Heart right ventricle (tissue), 16 donors: ENCODE measurements at places on chromosomes 3 and 15. TPM values are rescaled to one million over a fixed set of nuclear protein-coding genes. Genes with fewer than 3 reads are reported as not detected.
A peak's percentile ranks its signal among the peaks of the same experiment; 100 is the strongest.

GRCh38 chr3:179713643-179714090 lies 60.8 kb downstream of the USP13 start:
- DNase-seq, result no peak

DNA sequence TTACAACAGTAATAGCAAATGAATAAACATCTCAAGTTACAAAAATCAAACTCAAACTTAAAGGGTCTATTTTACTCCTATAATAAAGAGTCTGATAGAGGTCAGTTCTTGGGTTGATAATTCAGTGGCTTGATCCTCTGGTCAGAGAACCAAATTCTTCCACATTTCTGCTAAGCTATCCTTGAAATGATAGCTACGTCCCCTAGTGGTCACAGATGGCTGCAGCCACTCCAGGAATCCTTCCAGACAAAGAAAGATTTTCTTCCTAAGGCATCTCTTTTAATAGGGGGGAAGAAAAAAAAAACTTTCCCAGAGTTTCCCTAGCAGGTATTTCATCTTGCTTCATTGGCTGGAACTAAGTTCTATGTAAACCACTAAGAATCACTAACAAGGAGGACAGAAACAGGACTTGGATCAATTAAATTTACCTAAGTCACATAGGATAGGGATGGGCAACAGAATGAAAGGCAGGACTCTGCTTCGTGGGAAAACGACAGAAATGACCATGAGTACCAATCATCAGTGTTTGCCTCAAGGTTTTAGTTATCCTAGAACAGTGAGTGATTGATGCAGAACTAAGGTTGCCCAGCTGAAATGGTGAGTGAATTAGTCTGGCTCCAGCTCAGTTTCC lies 160.7 kb downstream of the STAC start:
- no peak for DNase-seq

GRCh38 chr3:117104792-117105191 lies 395.2 kb downstream of the TUSC7 start:
- no peak for DNase-seq

GRCh38 chr15:26838742-26839460 lies 28.0 kb upstream of the GABRA5 start:
- DNase-seq, result no peak

The OXTR gene
- 0.30 TPM for total RNA-seq

DNA sequence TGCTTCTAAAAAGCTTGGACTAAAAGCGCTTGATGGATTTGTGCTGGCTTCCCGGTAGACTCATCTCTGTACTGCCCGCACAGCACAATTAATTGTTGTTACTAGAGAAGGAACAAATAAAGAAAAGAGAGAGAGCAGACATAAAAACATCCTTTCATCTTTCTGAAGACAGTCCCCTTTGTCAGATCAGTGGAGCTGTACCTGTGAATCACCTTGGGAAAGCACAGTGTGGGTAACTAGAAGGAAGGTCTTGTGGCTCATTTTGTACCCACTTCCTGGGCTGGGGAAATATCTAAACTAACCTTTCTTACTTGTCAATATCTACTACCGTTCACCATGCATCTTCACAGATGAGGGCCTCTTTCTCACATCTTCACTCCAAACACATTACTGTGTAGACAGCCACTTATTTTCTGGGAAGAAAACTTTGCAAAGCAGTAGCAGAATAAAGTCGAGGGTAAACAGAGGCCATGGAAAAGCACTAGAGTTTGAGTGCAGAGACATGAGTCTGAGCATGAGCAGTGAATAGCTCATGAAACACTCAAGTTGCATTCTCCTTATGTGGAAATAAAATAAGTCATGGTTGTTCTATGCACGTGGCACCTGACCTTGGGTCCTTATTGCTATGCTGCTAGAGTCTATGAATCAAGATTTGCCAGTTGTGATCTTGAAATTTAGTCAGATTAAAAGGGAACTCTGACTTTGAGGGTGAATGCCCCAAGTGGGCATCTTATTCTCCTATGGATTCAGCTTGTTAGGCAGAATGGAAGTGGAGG lies 169.3 kb downstream of the LPP start:
- DNase-seq, result no peak

DNA sequence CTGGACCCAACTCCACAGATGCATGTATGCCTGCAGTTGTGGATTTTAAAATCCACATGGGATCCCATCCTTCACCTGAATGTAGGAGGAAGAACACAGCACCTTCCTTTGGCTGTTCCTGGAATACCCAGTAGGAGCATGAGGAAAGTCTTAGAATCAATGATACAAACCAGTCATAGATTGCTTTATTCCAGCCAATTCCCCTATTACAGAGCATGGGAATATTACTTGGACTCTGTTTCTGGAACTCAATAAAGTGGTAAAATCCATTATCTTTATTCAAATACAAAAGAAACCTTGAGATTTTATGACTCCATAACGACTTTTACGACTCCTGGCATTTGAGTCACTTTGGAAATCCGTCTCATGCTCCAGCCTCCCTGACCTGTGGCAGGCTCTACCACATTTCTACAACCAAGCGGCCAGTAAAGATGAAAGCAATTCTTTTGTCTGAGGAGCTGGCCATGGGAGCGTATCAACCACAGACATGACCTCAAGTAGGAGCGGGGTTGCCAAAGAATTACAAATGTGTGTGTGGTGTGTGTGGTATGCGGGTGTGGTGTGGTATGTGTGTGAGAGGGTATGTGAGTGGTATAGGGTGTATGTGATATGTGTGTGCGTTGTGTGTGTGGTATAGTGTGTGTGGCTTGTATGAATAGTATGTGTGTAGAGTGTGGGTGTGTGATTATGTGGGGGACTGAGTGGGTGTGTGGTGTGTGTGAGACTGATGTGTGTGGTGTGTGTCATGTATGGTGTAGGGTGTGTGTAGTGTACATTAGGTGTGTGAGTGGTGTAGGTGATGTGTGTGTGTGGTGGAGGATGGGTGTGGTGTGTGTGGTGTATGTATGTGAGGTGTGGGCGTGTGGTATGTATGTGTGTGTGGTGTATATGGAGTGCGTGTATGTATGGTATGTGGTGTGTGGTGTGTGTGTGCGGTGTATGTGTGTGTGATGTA lies 40.0 kb downstream of the ARRDC4 start:
- DNase-seq, result no peak

DNA sequence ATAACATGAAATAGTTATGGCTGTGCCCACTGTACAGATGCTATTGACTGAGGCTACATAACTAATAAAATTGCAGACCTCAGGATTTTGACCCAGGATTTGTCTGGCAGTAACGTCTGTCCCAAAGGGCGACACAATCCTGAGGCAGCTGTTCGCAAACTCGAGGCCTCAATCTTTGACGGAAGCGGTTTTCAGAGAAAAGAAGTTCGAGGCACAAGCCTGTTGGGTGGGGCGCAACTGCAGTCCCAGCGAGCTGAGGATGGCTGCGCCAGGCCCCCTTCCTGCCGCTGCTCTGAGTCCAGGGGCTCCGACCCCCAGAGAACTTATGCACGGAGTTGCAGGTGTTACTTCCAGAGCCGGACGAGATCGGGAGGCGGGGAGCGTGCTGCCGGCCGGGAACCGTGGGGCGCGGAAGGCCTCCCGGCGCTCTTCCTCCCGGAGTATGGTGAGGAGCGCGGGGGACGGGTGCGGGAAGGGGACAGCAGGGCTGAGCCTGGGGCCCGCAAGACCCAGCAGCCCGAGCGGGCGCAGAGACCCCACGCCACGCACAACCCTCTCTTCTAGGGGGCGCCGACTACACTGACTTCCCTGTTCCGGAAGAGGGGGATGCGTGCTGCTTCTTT lies at the start of gene PARP15:
PARP15 (plus strand) TSS at position 242 of the 623 bp plus-strand sequence; CDS start at position 260, 18 bp downstream.
- DNase-seq, result peak; percentile 13

DNA sequence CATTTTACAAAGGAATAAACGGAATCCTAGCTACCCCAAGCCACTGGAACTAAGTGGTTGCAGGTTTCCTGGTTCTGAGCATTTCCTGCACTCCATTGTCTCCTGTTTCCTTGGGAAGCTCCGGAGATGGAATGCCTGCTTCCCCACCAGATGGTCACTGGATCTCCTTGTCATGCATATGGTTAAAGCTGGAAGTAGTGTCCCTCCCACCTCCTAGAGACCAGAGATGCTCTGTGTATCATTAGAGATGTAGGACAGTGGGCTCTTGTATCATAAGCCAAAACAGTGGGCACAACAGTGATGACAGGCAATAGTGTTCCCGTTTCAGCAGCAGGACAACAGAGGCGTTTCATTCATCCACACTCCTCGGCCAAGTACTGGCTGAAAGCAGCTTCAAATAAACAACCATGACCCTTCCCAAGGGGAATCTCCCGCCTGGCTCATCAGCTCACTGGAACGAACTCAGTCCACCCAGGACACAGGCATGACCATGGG lies 136.2 kb upstream of the EIF1B start:
- no peak for DNase-seq

The HRG gene
- not detected for total RNA-seq

The NTRK3 gene
- total RNA-seq, result 0.45 TPM

The GOLGA8S gene
- total RNA-seq, result 0.26 TPM

The SUSD5 gene
- total RNA-seq, result 1.1 TPM

- DNase-seq, result no peak
These were observed 6.0 kb downstream of the RAB27A start for GRCh38 chr15:55283379-55284147.

- no peak for DNase-seq
These were observed 32.8 kb downstream of the CDIN1 start for GRCh38 chr15:36612063-36612788.

GRCh38 chr3:80010021-80010571 lies 242.3 kb upstream of the ROBO1 start:
- no peak for DNase-seq

DNA sequence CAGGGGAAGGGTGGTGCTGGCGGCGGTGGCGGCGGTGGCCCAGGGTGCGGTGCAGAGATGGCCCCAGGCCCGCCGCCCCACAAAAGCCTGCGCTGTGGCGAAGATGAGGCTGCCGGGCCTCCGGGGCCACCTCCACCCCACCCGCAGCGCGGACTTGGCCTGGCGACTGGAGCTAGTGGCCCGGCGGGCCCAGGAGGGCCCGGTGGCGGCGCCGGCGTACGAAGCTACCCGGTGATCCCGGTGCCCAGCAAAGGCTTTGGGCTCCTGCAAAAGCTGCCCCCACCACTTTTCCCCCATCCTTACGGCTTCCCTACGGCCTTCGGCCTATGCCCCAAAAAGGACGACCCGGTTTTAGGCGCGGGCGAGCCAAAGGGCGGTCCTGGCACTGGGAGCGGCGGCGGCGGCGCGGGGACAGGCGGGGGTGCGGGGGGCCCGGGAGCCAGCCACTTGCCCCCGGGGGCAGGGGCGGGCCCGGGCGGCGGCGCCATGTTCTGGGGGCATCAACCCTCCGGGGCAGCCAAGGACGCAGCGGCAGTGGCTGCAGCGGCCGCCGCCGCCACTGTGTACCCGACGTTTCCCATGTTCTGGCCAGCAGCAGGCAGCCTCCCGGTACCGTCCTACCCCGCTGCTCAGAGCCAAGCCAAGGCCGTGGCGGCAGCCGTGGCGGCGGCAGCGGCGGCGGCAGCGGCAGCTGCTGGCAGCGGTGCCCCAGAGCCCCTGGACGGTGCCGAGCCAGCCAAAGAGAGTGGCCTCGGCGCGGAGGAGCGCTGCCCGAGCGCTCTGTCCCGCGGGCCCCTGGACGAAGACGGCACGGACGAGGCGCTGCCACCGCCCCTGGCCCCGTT lies 1.6 kb downstream of the SKOR1 start:
- no peak for DNase-seq

DNA sequence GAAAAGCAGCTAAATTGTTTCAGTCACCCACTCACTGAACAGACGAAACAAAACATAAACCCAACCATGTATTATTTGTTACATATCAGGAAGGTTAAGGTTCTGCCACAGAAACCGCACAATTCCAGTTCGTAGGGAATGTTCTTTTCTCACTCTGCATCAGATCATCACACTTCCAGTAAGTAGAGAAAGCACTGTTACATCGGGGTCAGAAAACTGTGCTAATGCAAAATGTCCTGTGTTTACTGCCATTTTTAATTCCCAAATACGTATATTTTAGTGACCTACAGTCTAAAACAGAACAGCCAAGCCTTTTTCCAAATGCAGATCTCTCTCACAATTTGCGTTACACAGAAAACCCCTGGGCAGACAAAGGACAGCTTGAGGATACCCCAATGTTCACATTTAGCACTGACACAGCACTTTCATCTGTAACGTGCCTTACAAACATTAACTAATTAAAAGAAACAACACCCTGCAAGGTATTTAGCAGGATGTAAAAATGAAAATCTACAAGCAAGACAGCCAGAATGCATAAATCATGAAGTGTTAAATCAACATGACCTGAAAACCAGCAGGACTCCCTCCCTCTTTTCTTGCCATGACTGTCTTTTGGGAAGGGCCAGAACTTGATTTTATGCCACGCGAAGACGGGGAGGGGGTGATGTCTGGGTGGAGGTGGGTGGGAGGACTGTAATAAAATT lies 34.8 kb upstream of the SKIL start:
- no peak for DNase-seq

GRCh38 chr3:18284716-18285115 lies 140.4 kb downstream of the SATB1 start:
- DNase-seq, result no peak

- no peak for DNase-seq
These were observed 84.4 kb upstream of the MEX3B start for GRCh38 chr15:82130248-82130647.

The WDR49 gene
- 3.2 TPM for total RNA-seq

- no peak for DNase-seq
These were observed 265.3 kb upstream of the POU1F1 start for GRCh38 chr3:87541723-87542122.

- no peak for DNase-seq
These were observed 44.5 kb downstream of the SLC24A1 start for GRCh38 chr15:65666257-65666656.

DNA sequence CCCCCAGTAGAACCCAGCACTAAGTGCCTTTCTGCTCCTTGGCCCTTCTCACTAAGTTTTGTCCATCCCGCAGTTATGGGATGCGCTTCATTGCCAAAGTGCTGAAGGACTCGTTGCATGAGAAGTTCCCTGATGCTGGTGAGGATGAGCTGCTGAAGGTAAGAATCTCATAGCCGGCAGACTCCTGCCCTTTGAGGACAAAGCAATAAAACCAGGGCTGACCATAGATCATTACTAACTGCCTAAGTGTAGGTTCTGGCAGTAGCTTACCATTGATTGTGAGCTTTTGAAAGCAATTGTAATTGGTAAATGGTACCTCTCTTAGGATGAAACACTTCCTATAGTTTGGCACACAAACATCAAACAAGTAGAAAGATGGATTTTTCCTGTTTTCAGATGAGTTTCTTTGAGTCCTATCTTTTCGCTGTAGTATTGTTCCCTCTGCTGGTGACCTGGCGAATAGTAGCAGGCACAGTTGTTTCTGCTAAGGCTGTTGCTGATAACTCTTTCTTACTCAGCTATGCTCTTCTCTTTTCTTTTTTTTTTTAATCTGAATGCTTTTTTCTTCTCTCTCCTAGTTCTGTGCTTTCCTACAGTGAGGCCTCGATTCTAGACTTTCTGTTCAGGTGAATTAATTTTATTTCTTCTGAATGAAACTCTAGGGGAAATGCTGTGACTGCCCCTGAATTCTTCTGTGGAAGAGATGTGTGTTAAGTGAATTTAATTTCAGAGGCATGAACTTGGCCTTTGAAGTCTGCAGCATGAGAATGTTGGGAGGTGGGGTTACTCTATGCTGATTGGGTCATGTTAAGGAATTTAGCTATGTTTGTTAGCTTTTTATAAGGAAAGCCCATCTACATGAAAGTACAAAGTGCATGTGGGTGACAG lies 47.4 kb upstream of the CRTC3 start:
- DNase-seq, result no peak

The C2CD4A gene
- total RNA-seq, result not detected

- no peak for DNase-seq
These were observed 7.2 kb downstream of the LIPC start for GRCh38 chr15:58438956-58439355.
